Activated CD4-positive, alpha-beta T cell treated with anti-CD3 and anti-CD28 coated beads, Interleukin-2, amount 50 U/mL, for 24 hours (primary cell): ENCODE measurements at places on chromosomes 6 and 20.

GRCh38 chr6:167664678-167665660 is 161.7 kb upstream of the AFDN start:
- no peak for DNase-seq

DNA sequence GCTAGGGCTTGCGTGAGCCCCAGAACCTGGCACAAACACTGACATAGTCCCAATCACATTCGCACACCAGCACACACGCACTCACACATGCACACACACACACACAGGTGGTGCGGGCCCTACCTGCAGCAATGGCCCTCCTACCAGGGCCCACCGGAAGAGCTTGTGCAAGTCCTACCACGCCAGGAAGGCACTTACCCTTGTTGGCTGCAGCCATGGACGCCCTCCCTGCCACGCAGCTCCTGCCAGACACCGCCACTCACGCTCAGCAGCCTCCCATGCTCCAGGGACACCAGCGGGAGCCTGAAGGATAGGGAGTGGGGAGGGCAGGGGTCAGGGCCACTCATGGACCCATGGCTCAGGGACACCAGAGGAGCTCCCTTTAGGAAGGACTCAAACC is 7.7 kb downstream of the ADISSP start:
- DNase-seq: no peak

GRCh38 chr20:11881449-11881848 is 36.2 kb upstream of the BTBD3 start:
- DNase-seq: no peak

GRCh38 chr6:155040154-155040553 is 45.0 kb downstream of the TIAM2 start:
- DNase-seq: no peak

DNA sequence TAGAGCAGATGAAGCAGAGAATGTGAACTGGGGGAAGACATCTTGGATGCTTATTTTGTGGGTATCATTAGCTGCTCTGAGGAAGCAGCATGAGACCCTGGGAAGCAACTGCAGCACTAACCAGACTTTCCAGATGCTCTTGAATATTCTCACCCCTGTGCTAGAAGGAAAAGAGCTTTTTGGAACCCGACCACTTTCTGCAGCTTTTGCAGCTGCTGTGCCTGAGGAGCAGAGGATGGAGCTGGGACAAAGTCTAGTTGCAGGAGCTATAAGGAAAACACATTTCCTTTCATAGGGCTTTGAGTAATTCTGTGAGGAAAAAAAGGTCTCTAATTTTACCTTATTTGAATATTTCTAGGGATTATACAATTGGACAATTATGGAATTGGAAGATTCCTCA is 369.7 kb downstream of the CD109 start:
- DNase-seq: no peak
